Coronary artery (tissue), 2 donors: ENCODE measurements at places on chromosomes 7 and 10.

- no peak for DNase-seq
Measured at GRCh38 chr7:75815418-75816064, 1.9 kb upstream of the CCL24 start.

DNA sequence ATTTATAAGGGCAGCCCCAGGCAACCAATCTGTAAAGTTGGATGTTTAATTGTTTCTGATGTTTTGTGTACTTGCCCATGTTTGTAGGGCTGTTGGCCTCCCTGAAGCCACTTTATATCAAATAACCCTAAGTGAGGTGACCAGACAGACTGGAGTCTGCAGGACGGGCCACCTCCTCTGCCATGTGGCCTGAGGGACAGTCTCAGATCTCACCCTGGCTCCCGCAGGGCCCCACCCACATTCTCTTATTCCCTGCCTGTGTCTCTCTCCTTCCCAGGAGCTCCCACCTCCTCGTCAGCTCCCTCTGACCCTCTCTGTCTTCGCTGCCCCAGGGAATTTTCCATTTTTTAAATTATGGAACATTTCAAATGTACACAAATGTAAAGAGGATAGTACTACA, 9.5 kb upstream of the C10orf71 start:
- DNase-seq = peak; percentile 43

DNA sequence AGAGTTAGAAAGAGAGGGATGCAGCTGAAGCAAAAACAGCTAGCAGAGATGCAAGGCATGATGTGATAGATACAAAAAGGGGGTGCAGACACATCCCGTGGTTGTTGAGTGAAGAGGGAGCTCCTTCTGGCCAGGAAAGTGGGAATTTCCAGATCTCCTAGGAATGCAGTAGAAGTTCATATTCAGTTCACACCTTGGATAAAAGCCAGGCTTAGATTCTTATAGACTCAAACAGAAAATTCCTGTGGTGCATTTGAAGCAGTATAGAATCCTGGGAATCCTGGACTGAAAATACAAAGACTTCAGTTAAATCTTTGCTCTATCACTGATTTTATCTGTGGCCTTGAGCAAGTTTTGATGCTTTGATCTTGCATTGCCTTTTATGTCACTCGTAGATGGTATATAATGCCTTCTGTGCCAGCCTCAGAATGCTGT, 33.9 kb downstream of the SGPL1 start:
- DNase-seq = no peak

DNA sequence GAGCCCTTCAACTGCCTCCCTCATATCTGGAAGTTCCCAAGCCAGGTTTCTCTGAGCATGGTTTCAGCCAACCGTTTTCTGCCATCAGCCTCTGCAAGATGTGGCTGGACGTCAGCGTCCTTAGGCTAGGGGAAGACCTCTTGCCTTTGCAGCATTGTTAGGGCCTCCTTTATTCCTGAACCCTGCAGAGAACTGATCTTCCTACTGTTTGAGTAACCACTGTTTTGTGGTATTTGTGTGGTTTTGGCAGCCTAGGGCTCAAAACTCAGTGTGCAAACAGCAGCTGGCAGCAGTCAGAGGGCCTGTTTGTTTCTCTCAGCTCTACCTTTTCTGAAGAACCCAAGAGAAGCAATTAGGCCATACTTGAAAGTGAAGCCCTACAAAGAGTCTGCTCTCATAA, 83.4 kb upstream of the SEMA3E start:
- DNase-seq = no peak

GRCh38 chr7:96596120-96596826, 113.4 kb downstream of the SEM1 start:
- no peak for DNase-seq

GRCh38 chr10:61836888-61837754, 64.4 kb upstream of the ARID5B start:
- DNase-seq = no peak

GRCh38 chr10:62388328-62388727, 14.2 kb downstream of the ZNF365 start:
- no peak for DNase-seq

GRCh38 chr10:99681553-99681952, 22.2 kb downstream of the ENTPD7 start:
- no peak for DNase-seq

- DNase-seq = no peak
Measured at GRCh38 chr7:151198945-151199848, 11.1 kb downstream of the H2BK1 start.

DNA sequence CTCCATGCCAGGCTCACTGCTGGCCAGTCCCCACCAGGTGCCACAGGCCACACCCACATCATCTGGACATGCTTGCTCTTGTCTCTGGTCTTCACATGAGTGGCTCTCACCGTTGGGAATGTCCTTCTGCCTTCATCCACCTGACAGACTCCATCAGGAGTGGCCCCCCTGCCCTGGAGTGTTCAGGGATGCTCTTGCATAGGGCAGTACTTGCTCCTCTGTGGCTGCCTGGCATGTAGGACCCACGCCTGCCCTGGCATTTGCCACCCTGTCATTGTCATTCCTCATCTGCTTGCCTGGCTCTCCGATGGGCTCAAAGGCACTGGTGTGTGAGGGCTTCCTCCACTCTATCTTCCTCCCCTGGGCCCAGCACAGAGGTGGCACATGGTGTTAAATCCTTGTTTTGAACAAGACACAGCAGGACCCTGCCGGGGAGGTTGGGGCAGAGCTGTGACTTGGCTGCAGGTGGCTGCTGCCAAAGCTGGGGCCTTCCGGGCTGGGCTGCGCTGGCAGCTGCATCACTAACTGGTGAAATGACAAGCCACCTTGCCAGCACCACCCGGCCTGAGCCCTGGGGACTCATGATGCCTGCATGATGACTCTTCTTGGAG, 1.8 kb downstream of the SH2D4B start:
- peak; percentile 67 for DNase-seq

DNA sequence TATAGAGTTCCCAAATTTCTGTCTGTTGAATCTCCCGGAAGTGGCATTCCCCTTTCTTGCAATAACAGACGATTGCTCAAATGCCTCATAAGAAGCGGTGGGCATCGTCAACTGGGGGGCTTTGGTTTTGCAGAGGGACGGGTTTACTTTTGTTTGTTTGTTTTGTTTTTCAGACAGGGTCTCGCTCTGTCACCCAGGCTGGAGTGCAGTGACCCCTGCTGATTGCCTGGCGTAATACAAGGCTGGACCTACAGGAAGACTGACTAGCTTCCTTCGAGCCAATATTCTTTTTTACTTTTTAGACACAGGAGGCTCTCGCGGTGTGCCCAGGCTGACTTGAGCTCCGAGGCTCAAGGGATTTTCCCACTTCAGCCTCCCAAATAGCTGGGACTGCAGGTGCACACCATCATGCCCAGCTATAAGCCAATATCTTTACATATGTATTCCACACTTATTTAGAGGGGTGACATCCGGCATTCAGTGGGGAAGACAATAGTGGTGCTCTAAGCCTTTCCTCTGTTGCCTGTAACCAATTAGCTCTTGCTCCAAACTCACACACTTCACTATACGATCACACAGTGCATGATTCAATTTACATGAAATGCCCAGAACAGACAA, 58.1 kb downstream of the FHIP2A start:
- DNase-seq = no peak

GRCh38 chr7:85828614-85829013, 641.8 kb upstream of the SEMA3D start:
- DNase-seq = no peak

DNA sequence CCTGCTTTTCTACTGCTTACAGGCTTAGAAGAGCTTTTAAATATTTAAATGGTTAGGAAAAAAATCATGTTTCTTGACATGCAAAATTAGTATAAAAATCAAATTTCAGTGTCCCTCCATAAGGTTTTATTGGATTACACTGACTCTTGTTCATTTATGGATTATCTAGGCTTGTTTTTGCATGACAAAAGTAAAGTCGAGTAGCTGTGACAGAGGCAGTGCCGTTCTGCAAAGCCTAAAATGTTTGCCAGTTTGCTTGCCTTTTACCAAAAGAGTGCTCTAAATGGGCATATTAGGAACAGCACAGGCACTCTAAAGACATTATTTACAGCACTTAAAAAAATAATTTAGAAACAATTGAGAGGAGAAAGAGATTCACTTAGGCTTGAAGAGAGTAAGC, 139.6 kb downstream of the TSPAN12 start:
- DNase-seq = no peak

DNA sequence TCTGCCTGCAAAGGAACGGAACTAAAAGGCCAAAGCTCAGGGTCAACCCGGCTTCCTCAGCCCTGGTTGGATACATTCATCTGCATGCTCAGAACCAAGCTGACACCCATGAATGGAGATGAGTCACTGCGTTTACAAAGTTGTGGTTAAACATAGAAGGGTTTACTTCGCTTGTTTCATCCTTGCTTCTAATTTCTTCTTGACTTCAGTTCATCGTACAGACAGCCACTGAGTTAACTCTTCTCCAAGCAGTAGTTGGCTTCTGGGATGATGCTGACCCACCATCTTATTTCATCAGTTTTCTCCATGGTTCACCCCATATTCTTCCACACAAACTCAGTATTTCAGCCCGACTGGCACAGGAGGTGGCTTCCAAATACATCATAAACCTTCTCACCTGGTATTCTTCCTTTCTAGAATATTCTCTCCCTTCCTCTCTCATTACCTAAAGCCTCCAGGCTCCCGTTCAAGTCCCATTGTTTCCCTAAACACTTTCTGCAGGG, 166.3 kb upstream of the RNF32 start:
- no peak for DNase-seq
